ENCODE measurements at places on chromosomes 12 and 14.

GRCh38 chr12:65460063-65460462 lies 181.6 kb downstream of the MSRB3 start:
- peak; percentile 9 for DNase-seq

- DNase-seq = no peak
These were observed 2.7 kb downstream of the PITPNM2 start for GRCh38 chr12:123148223-123148622.

DNA sequence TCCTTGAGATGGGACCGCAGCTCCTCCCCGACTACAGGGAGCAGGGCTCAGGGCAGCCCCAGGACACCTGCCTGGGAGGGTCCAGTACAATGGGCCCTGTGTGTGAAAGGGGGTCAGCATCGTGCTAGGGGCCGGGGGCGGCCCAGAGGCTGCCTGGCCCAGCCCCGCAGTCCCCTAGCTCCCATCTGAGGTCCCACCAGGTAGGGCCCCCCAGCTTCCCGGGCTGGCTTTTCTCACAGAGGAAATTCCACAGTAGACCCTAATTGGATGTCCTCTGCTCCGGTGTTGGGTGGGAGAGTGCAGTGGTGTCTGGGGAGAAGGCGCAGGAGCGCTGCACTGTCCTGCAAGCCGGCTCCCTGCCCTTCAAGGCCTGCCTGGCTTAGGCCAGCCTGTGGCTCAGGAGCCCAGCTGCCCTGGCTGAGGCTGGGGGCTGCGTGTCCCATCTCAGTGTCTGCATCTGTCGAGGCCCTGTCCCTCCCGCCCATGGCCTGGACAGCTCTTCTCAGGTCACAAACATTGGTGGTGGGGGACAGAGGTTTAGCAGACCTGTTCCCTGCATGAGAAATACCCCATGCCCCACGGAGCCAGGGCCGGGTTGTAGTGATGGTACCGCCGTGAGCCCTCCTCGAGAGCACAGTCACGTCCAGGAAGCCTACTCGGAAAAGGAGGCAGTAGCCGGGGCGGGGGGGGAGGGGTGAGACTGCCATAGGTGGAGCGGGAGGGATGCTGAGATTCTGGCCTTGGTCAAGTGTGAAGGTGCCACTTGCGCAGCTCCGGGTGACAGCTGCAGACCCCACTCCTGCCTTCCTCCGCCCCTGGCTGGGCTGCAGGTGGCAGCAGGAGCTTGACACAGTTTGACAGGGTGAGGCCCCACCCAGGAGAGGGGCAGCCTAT lies 11.6 kb downstream of the HIP1R start:
- no peak for DNase-seq

GRCh38 chr12:130162267-130162666 lies at the start of gene FZD10:
FZD10 (plus strand) TSS chr12:130162464; CDS start chr12:130162943, 479 bp downstream.
- no peak for DNase-seq

DNA sequence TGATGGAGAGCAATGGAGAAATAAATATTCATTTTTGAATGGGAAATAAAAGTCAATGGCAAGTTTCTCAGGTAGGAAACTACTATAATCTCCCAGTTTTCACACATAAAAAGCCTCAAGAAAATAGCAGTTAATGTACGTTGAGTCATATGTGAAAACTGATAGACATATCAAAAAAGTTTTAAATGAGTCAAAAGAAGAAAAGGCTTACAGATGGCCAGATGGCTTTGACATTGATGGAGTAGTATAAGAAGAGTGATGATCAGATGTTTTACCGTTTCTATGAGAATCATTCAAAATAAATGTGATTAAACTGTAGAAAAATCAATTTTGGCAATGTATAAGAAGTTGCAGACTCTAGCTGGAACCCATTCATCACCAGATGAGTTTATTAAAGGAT lies 97.8 kb downstream of the LLPH start:
- no peak for DNase-seq

GRCh38 chr12:55845785-55846496 lies 3.2 kb upstream of the MMP19 start:
- no peak for DNase-seq
